ENCODE measurements at places on chromosomes 6 and 20. TPM values are rescaled to one million over a fixed set of nuclear protein-coding genes. Genes with fewer than 3 reads are reported as not detected.

GRCh38 chr6:87441711-87442110 lies 31.1 kb upstream of the SLC35A1 start:
- no peak for DNase-seq

GRCh38 chr6:152605342-152605741 lies 31.8 kb downstream of the SYNE1 start:
- no peak for DNase-seq

DNA sequence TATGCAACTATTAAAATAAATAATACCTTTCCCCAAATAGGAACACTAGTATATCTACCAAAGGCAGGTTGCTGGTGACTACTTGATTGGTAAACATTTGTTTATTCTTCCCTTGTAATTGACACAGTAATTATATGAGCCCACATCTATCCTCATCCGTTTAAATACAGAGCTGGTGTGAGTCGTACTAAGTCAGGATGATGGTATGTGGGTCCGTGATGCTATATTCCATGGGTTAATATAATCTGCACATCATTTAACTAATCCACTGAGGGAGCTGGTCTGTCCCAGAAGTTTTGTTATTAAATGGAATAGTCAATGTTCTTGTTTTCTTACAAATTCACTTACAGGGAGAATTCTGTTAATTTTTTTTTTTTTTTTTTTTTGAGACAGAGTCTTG lies 164.0 kb upstream of the AGPAT4 start:
- no peak for DNase-seq

DNA sequence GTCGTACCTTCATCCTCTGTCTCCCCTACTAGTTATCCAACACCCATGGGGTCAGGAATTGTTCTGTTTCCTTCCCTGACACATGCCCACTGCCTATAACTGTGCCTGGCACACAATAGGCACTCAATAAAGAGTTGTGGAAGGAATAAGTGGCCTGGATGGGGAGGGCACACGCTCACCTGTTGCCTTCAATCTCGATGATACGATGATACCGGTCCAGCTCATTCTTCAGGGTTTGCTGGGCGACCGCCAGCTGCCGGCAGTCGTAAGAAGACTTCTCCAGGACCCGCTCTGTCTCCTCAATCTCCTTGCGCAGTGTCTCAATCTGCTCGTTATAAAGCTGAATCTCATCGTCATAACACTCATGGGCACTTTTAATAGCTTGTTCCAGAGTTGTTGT lies 32.5 kb downstream of the BFSP1 start:
- DNase-seq: no peak

GRCh38 chr20:2760297-2760951 lies 40.0 kb downstream of the CPXM1 start:
- no peak for DNase-seq

- DNase-seq: no peak
These were observed 426.3 kb upstream of the NOX3 start for GRCh38 chr6:155881826-155882526.

DNA sequence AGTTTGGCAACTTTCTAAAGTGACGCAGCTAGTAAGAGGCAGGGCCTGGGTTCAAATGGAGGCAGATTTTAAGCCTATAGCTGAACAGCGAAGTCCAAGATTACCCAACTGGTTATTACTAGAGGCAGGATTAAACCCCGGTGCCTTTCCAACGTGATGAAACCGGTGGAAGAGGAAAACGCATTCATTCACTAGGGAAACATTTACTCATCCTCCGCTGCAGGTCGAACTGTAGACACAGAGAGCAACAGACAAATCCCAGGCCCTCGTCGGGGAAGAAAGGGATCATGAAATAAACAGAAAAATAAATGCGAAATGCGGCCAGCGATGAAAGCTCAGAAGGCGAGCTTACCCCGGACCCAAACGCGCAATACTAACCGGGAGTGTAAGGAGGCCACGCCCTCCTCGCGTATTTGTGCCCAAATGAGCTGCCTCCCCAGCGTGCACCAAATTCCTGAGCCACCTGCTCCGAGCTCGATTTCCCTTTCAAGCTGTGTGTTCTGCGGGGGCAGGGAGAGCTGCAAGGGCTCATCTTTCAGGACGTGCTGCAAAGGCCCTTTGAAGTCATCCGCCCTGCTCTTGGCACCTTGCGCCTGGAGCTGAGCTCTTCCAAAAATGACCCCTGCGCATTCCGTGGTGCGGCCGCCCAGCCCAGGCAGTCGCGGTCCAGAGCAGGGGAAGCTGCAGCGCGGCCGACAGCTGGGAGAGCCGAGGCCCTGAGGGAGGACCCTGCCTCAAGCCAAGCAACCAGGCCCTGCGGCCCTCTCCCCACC lies 46.9 kb downstream of the PDYN start:
- peak; percentile 22 for DNase-seq

GRCh38 chr6:107730683-107731314 lies 93.3 kb downstream of the SCML4 start:
- no peak for DNase-seq

DNA sequence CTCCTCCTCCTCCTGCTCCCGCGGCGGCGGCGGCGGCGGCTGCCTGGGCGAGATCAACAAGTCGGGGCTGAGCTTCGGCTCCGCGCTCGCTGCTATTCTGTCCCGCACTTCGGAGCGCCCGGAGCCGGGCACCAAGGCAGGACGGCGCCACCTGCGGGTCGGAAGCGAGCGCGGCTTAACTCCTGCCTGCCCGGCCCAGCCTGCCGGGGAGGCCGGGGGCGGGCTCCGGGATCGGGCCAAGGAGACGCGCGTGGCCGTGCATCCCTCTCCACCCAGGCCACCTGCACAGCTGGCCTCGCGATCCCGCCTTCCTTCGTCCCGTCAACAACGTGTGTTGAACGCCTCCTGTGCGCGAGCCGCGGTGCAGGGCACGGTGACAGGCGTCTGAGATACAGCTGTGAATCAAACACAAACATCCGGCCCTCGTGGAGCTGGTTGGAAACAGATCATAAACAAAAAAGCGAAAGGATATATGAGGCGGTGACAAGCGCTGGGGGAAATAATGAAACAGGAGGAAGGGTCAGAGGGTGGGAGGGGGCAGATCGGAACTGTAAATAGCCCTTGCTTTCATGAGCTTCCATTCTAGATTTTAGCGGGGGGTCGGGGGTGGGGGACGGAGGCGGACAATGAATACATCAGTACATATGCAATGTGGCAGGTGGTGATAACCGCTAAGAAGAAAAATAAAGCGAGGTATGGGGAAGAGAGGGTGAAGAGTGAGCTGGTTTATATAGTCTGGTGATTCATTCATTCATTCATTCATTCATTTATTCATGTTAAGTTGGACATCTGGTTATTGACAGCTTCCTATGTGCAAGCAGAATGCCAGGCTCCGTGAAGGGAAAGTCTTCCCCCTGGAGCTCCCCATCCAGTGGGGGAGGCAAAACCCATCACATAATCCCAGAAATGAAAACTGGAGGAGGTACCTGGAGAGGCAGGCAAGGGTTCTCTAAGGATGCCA lies 2.0 kb upstream of the KCNB1 start:
- DNase-seq: peak; percentile 64

- peak; percentile 68 for DNase-seq
These were observed 50.6 kb upstream of the CCDC167 start for GRCh38 chr6:37550191-37550831.

DNA sequence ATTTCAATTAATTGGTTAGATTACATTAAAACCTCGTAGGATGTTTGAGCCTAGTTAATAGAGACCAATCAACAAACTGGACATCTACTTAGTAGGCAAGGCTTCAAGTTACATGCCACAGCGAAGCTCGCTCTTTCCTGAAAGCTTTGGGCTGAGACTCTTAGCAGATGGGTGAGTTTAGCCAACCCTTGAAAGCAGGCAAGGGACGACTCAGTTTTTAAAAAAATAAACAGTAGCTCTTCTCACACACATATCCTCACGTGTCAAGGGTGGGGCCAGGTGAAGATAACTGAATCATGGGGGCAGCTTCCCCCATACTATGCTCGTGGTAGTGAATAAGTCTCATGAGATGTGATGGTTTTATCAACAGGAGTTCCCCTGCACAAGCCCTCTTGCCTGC lies 775 bp downstream of the MTFR2 start:
- peak; percentile 11 for DNase-seq

GRCh38 chr6:1962201-1962600 lies 283.2 kb downstream of the GMDS start:
- DNase-seq: no peak

DNA sequence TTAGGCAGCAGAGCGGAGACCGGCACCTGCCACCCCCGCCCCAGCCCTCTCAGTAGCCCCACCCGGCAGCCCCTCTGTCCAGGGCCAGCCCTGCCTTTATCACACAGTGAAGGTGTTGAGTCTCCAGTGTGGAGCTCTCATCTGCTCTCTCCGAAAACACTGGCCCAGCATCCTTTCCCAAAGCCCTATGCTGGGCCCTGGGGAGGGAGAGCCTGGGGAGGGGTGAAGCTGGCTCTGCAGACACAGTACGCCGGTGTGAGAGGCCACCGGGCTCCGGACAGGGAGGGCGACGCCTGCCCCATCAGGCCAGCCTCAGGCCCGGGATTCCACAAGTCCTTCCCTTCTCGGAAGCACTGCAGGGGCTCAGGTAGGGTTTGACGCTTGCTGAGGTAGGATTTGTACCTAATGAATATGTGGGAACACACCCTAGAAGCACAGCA lies 186.9 kb downstream of the ERMARD start:
- DNase-seq: no peak

GRCh38 chr6:157491571-157492232 lies 110.7 kb downstream of the ZDHHC14 start:
- DNase-seq: no peak

GRCh38 chr6:160167604-160168399 lies 46.2 kb downstream of the SLC22A1 start:
- no peak for DNase-seq

- DNase-seq: peak; percentile 59
These were observed 168.5 kb upstream of the SIM1 start for GRCh38 chr6:100633096-100633777.

- DNase-seq: no peak
These were observed 6.3 kb upstream of the ARFGEF3 start for GRCh38 chr6:138155443-138155842.

GRCh38 chr20:57493091-57493615 lies 31.8 kb downstream of the CTCFL start:
- no peak for DNase-seq

GRCh38 chr6:25179051-25179778 lies 100.0 kb upstream of the CARMIL1 start:
- no peak for DNase-seq

MTFR2 gene
- total RNA-seq: 10.5 TPM

SLC13A3 gene
- 6.0 TPM for total RNA-seq

BLCAP gene
- total RNA-seq: 109 TPM

PGC gene
- total RNA-seq: not detected

CLPSL1 gene
- not detected for total RNA-seq

C6orf132 gene
- total RNA-seq: 53.9 TPM

IMPG1 gene
- total RNA-seq: not detected

CDH4 gene
- total RNA-seq: not detected

MUC21 gene
- total RNA-seq: not detected

PARD6B gene
- 80.3 TPM for total RNA-seq

CST4 gene
- 0.78 TPM for total RNA-seq

Data from PC-9 (cell line).